ENCODE measurements at places on chromosomes 2 and 18. TPM values are rescaled to one million over a fixed set of nuclear protein-coding genes. Genes with fewer than 3 reads are reported as not detected.

The ILKAP gene
- 64.8 TPM for total RNA-seq

The PLCD4 gene
- total RNA-seq, result 0.36 TPM

The GYPC gene
- total RNA-seq, result 111 TPM

The GAREM2 gene
- total RNA-seq, result 10.4 TPM

The CAB39 gene
- total RNA-seq, result 104 TPM

The FEV gene
- total RNA-seq, result not detected

The GNAL gene
- total RNA-seq, result 0.53 TPM

The ASPRV1 gene
- total RNA-seq, result 1.5 TPM

The ALPG gene
- not detected for total RNA-seq

The TANK gene
- 90.3 TPM for total RNA-seq

The IL36G gene
- total RNA-seq, result not detected

The KCNK3 gene
- not detected for total RNA-seq

The RTP5 gene
- not detected for total RNA-seq

The SKOR2 gene
- not detected for total RNA-seq

The RUFY4 gene
- 3.2 TPM for total RNA-seq

The NDUFV2 gene
- 402 TPM for total RNA-seq

The CMPK2 gene
- 1.6 TPM for total RNA-seq

The DTNA gene
- total RNA-seq, result not detected

The SOWAHC gene
- 0.34 TPM for total RNA-seq

The GNLY gene
- total RNA-seq, result 24.0 TPM

The TSPYL6 gene
- total RNA-seq, result not detected

The ABHD1 gene
- total RNA-seq, result 0.56 TPM

The GKN2 gene
- total RNA-seq, result not detected

The SPEG gene
- total RNA-seq, result 2.2 TPM

The E2F6 gene
- total RNA-seq, result 7.2 TPM

The ATOH8 gene
- total RNA-seq, result not detected

The CENPA gene
- 26.9 TPM for total RNA-seq

The BOK gene
- total RNA-seq, result 0.35 TPM

The C1QL2 gene
- total RNA-seq, result not detected

The CRYBA2 gene
- total RNA-seq, result not detected

The TMEM127 gene
- total RNA-seq, result 16.5 TPM

The REG3G gene
- total RNA-seq, result not detected

The SP140 gene
- total RNA-seq, result 75.8 TPM

The MBD1 gene
- 123 TPM for total RNA-seq

The DSEL gene
- 0.39 TPM for total RNA-seq

The DNAJC5G gene
- total RNA-seq, result not detected

The BIN1 gene
- 98.3 TPM for total RNA-seq

The LIMS2 gene
- 8.1 TPM for total RNA-seq

The FSIP2 gene
- total RNA-seq, result 0.35 TPM

Data from activated naive CD4-positive, alpha-beta T cell treated with anti-CD3 and anti-CD28 coated beads, Interleukin-2, amount 50 U/mL, for 72 hours (primary cell).